ENCODE measurements at places on chromosomes 4 and X.

DNA sequence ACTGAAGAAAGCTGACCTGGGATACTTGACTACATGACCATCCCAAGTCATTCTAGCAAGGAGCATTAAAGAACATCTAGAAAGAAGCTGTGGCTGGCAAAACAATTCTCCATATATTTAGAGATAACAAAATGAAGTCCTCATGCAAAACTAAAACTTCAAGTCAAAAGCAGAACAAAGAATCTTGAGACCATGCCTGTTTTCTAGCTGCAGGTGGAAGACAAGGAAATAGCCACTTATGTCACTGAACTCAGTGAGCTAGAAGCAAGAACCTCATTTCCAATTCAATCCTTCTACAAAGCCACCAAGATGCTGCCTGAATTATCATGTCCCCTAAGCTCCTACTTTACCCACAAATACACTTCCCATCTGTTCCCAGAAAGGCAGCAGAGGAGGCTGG, 13.8 kb downstream of the USP46 start:
- no peak for DNase-seq

GRCh38 chr4:75584067-75584466, 28.2 kb downstream of the ODAPH start:
- no peak for DNase-seq

DNA sequence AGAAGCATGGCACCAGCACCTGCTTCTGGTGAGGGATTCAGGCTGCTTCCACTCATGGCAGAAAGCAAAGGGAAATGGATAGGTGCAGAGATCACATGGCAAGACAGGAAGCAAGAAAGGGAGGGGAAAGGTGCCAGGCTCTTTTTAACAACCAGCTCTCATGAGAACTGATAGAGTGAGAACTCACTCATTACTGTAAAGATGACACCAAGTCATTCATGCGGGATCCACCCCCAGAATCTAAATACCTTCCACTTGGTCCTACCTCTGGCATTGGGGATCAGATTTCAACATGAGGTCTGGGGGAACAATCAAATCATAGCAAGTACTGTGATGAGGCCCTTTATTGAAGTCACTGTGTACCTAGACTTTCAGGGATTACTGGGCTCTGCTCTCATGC, 72.0 kb upstream of the PRDM5 start:
- DNase-seq = no peak

- no peak for DNase-seq
Observed at GRCh38 chr4:122224348-122224747, 72.2 kb downstream of the BLTP1 start.

GRCh38 chr4:8915201-8916200, 43.9 kb upstream of the HMX1 start:
- DNase-seq = no peak

DNA sequence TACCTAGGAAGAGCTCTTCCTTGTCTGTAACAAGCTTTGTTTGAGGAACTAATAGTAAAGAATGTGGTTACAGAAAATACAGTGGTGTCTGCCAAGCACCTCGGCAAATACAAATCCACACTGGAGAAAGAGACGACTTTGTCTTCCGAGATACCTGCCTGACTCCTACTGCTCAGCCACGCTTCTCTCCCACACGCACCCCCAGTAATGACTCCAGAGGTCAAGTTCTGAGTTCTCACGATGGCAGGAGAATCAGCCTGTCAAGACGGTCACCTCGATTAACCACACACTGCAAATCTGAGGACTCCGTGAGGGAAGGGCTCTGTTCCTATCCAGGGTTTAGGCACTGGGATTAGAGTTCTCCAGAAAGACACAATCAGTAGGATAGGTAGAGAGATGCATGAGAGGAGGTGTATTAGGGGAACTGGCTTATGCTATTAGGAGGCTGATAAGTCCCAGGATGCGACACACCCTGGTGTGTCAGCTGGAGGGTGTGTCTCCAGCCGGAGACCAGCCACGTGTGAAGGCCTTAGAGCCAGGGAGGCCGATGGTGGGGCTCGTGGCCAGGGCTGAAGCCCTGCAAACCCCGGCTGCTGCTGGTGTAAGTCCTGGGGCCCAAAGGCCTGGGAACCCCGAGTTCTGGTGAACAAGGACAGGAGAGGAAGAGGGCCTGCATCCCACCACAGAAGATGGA, 8.4 kb upstream of the TRIML2 start:
- DNase-seq = no peak
